ENCODE measurements at places on chromosomes 7 and 10.

DNA sequence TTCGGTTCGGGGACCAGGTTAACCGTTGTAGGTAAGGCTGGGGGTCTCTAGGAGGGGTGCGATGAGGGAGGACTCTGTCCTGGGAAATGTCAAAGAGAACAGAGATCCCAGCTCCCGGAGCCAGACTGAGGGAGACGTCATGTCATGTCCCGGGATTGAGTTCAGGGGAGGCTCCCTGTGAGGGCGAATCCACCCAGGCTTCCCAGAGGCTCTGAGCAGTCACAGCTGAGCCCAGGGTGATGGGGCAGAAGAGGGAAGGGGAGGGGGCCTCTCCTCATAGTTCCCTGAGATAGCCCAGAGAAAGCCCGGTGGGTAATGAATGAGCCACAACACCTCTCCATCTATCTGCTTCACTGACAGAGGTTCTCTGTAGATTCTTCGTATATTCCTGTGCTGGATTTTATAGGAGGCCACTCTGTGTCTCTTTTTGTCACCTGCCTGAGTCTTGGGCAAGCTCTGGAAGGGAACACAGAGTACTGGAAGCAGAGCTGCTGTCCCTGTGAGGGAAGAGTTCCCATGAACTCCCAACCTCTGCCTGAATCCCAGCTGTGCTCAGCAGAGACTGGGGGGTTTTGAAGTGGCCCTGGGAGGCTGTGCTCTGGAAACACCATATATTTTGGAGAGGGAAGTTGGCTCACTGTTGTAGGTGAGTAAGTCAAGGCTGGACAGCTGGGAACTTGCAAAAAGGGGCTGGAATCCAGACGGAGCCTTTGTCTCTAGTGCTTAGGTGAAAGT, 16.4 kb downstream of the PRSS2 start:
- no peak for DNase-seq

- no peak for DNase-seq
Observed at GRCh38 chr10:88544140-88544870, 38.8 kb downstream of the RNLS start.

- no peak for DNase-seq
Observed at GRCh38 chr10:110076559-110077318, 69.0 kb downstream of the ADD3 start.

DNA sequence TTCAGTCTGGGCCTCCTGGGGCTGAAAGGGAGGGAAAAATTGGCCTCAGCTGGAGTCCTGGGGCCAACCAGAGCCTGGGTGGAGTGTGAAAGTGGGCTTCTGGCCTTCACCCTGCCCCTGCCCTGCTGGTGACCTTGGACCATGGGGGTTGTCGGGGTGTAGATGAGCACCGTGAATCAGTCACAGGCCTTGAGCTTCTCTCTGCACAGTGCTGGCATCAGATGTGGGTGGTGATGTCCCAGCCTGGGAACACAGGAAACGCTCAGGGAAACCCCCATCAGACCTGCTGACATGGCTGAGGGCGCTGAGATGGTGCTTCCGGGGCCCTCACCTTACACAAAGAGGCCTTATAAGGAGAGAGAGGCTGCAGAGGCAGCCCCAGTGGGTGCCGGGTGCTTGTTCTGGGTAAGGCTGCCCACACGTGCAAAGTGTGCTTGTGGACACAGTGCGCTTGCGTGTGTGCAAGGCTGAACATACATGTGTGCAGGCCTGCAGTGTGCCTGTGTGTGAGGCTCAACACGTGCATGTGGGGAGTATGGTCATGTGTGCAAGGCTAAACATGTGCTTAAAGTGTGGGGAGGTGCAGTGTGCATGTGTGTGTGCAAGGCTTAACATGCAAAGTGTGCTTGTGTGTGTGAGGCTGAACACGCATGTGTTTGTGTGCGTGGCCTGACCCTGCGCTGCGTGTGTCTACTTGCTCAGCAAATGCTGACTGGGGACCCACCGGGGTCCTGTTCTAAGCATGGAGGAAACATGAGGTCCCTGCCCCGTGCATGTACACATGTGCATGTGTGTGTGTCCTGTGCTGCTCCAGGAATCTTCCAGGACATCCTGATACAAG, 6.5 kb downstream of the ARPC1B start:
- peak; percentile 75 for DNase-seq
